ENCODE measurements at places on chromosomes 7 and 10.

DNA sequence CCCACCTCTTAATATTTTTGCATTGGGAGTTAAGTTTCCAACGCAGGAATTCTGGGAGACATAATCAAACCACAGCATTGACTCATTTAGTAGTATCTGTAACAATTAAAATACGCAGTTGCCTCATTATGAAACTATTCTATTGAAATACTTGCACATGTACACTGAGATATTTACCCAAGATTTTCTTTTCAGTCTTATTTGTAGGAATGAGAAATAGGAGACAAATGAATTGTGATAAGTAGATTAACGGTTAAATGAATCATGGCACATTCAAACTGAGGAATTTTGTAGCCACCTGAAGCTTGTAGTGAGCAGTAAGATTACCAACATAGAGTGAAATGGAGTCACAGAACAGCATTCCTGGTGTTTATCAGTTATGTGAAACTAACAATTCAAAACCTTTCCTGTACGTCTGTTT is 18.1 kb downstream of the RP9 start:
- DNase-seq, result no peak

- no peak for DNase-seq
Measured at GRCh38 chr10:119762035-119762434, 36.2 kb downstream of the INPP5F start.

DNA sequence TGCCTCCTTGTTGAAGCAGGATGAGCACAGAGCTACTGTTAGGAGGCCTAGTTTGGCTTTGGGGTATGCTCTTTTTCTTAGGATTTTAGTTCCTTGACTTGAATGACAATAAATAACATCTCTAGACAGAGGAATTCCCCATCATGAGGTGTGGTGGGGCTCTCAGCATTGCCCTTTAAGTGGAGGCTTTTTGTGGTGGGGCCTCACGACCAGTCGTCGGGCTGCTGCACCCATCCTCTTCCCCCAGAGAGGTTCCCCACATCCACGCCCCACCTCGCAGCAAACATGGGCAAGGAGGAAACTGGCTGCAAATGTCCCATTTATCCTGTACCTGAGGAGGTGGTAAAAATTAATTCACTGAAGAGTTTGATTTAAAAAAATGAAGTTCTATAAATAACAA is 36.1 kb upstream of the TARP start:
- DNase-seq, result no peak

GRCh38 chr7:44142028-44142427 is 896 bp upstream of the MYL7 start:
- DNase-seq, result no peak

GRCh38 chr7:95993380-95993779 is 221.0 kb downstream of the DYNC1I1 start:
- DNase-seq, result no peak

Data from Caki2 (cell line).